ENCODE measurements at places on chromosomes 7 and 10.
A peak's percentile ranks its signal among the peaks of the same experiment; 100 is the strongest.

DNA sequence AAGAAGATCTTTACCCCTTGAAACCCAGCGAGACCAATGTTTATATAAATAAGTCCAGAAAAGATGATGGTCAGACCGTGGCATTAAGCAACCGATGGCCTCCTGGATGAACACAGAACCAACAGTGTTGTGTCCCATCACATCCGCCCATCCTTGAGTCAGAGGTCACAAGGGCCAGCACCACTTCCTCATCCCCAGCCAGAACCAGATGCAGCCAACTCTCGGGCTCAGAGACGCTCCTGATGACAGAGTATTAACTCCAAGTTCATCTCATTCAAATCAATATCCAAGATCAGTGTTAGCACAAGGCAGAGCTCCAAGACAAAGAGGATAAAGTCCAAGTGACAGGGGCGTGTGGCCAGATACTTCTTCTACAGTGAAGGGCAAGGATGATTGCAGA is 63.5 kb downstream of the FAM53B start:
- DNase-seq = no peak

GRCh38 chr7:158569858-158570323 is 17.7 kb downstream of the PTPRN2 start:
- DNase-seq = no peak

- DNase-seq = peak; percentile 39
Observed at GRCh38 chr10:1938317-1938716, 201.0 kb upstream of the ADARB2 start.

GRCh38 chr10:34190580-34190979 is 624.5 kb downstream of the PARD3 start:
- no peak for DNase-seq

- no peak for DNase-seq
Observed at GRCh38 chr7:101739775-101740398, 77.5 kb upstream of the CUX1 start.

- no peak for DNase-seq
Observed at GRCh38 chr10:1379601-1380000, 323.4 kb downstream of the WDR37 start.

DNA sequence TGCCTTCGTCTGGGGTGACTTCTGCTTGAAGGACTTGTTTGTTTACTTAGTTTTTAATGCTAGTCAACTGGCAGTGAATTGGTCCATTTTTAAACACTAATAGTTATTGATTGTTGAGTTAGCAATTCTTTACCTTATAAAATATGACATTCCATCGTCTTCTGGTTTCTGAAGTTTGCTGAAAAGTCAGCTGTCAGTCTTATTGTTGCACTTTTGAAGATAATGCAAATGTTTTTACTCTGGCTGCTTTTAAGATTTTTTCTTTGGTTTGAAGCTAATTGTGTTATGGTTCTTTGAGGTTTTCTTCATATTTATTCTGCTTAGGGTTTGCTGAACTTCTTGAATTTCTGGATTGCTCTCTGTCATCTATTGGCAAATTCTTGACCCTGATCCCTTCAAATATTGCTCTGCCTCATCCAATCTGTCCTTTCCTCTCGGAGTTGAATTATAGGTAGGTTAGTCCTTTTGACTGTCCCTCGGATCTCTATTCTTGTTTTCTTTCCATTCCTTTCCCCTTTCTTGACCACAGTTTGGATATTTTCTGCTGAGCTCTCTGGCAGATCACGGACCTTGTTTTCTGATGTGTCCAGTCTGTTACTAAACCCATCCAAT is 24.2 kb downstream of the MGMT start:
- DNase-seq = no peak

DNA sequence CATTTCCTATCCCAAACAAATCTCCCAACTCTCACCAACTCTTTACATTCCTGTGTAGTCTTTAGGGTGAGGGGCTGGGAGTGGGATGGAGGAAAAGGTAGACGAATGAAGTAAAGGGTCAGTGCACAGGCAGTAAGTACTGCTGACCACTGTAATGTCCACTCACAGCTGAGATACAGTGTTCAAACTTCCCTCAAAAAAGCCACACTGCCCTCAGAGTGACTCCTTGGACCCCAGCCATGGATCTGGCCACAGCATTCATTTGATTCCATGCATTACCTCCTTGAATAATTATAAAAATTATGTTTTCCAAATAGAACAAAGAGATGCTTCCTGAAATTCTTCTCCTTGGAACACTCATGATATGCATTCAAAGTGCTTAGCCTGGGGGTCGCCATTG is 19.8 kb upstream of the HIPK2 start:
- no peak for DNase-seq

- DNase-seq = no peak
Observed at GRCh38 chr7:36775061-36775620, 50.8 kb upstream of the AOAH start.

- no peak for DNase-seq
Observed at GRCh38 chr10:3222068-3222467, 49.5 kb upstream of the PITRM1 start.

- no peak for DNase-seq
Observed at GRCh38 chr7:143015926-143016490, 10.9 kb downstream of the OR9A2 start.

GRCh38 chr7:87648316-87648715 is 20.1 kb downstream of the RUNDC3B start:
- DNase-seq = no peak

GRCh38 chr7:133053321-133053891 is 28.5 kb downstream of the CHCHD3 start:
- no peak for DNase-seq

DNA sequence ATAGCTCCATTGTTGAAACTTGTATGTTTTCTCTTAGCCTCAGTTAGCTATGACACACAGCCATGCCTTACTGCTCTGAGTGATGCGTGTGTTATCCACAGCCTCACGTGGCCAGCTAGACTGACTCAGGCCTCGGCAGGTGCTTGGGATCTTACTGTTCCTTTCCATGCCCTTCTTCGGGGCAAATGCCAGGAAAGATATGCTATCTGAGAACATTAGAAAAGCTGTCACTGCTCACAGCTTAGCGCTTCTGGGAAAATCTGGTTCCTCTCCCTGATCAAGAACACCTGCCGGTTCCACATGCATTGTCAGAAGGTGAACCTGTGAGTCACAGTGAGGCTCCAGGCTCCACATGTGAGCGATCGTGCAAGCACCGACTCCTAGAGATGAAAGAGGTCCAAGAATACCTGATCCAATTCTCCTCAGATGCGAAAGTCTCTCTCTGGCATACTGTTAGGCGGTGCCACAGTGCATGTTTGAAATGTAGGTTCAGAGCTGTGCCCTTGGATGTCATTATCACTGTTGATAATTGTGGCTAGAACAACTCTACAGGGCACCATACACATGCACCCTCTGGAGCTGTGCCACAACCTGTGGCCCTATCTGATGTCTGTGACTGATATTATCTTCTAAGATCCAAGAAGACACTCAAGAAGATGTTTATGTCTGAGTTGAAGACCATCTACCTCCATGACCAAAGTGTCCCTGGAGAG is 247.8 kb upstream of the IGFBP3 start:
- DNase-seq = no peak

GRCh38 chr10:15642095-15642494 is 77.6 kb downstream of the ITGA8 start:
- DNase-seq = no peak

DNA sequence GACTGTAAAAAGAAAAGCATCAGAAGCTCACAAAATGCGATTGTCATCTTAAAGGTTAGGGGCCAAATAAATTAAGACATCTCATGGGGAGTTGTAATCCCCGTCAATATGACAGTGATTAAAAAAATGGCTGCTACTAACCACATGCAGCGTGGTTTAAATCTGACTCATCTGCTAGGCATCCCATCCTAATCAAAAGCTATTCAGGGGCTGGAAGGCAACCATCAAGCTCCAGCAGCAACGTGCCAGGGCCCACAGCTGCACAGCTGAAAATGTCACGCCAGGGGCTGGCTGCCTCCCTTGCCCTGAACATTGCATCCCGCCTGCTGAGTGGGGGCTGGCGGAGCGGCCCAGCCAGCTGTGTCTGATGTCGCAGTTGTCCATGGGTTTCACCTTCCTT is 66.3 kb upstream of the FRMD4A start:
- no peak for DNase-seq

DNA sequence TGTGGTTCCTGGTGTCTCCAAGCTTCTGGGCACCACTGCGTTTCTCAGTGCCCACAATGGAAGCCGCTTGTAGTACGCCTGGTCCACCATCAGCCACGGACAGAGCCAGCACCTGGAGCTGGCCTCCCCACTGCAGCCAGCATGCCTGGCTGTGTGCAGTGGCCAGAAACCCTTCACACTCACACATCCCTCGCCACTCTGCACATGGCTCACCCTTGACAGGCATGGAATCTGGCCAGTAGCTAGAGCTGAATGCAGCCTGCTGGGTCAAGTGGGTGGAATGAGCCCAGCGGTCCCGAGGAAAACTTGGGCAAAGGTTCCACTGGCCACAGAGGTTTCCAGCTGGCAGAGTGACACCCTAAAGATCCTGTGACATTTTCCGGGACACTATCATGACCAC is 146.0 kb upstream of the ADO start:
- DNase-seq = no peak

DNA sequence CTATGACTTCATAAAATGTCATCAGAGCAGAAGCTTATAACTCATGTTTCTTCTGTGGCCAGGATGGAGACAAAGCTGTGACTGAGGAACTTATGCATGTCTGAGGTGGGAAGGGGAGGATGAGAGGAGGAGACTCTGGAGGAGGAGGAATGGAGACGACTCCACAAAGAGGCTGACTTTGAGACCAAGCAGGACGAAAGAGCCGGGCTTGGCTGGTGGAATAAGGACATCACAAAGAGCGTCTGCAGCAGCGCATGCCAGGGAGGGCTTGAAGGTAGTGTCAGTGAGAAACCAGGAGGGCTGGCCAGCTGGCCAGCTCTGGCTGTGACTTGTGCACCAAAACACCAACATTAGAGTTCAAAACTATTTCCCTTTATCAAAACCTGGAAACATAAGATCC is 6.1 kb upstream of the GDF2 start:
- DNase-seq = no peak

DNA sequence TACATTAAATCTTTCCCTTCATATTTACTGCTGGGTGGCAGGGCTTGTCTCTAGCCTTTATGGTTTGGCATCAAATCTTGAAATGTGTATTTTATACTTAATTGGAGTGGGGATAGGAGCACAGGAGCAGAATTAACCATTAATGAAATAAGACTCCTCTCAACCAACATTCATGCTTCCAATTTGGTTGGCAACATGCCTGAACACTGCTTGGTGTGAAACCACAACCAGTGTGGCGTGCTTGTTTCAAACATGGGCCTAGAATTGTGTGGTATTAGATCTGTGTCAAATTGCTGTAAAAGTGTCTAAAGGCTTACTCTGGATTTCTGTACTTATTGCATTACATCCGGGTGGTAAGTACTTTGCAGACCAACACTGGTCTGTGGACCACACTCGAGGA is 25.1 kb upstream of the VPS41 start:
- no peak for DNase-seq

- DNase-seq = no peak
Observed at GRCh38 chr10:34131152-34131551, 683.9 kb downstream of the PARD3 start.

- peak; percentile 6 for DNase-seq
Observed at GRCh38 chr7:154794147-154794780, 208.7 kb downstream of the PAXIP1 start.

DNA sequence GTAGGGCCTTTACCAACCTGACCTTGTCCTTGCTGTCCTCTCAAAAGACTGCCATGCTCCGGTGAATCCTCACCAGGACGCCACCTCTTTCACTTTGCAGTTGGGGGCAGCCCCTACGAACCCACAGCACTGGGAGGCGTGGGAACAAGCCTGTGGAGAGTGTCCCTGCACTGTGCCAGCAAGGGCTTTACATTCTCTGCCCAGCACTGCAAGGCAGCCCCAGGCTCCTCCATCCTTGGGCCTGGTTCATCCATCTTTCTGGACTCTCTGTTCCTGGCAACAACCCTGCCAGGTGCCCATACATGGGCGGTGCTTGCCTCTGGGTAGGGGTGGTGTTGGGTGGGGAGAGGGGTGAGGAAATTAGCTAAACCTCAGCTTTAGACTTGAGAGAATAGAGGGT is 1.4 kb downstream of the CHAT start:
- DNase-seq = no peak

- DNase-seq = no peak
Observed at GRCh38 chr10:1465993-1466764, 271.1 kb downstream of the ADARB2 start.

GRCh38 chr7:112130729-112131410 is 75.3 kb downstream of the DOCK4 start:
- DNase-seq = no peak

GRCh38 chr7:116952635-116953371 is 498 bp upstream of the ST7 start:
- peak; percentile 36 for DNase-seq

GRCh38 chr10:70253878-70254765 is 20.9 kb upstream of the PPA1 start:
- no peak for DNase-seq

DNA sequence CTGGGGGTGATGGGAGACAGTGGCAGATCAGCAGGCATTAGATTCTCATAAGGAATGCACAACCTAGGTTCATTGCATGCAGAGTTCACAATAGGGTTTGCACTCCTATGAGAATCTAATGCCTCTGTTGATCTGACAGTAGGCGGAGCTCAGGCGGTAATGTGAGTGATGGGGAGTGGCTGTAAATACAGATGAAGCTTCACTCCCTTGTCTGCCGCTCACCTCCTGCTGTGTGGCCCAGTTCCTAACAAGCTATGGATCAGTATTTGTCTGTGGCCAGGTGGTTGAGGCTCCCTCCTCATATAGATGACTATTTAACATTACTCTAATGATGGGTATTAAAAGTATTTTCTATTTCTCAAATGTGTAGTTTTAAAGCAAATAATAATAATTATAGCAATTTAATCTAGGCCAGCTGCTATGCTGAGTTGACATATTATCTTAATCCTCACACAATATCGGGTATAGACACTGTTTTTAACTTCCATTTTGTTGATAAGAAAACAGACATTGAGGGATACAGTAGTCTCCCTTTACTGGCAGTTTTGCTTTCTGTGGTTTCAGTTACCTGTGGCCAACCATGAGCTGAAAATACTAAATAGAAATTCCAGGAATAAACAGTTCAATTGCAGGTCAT is 39.9 kb downstream of the KIF20B start:
- no peak for DNase-seq

DNA sequence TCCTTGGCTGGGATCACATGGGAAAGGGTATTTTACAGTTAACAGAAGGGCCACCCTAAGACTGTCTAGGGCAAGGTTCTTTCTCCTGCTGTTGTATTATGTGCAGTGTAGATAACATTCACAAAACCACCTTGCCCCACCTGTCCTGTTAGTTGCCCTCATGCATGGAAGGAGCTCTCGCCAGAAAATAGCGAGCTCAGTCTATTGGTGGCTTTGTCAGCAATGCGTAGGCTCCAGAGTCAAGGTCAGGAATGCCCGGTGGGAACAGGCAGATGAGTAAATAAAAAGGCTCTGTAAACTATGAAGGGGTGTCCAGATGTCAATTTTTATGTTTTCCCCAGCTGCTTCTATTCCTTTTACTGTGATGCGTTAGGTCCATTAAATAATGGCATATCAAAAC is 107.1 kb upstream of the WDR11 start:
- no peak for DNase-seq

DNA sequence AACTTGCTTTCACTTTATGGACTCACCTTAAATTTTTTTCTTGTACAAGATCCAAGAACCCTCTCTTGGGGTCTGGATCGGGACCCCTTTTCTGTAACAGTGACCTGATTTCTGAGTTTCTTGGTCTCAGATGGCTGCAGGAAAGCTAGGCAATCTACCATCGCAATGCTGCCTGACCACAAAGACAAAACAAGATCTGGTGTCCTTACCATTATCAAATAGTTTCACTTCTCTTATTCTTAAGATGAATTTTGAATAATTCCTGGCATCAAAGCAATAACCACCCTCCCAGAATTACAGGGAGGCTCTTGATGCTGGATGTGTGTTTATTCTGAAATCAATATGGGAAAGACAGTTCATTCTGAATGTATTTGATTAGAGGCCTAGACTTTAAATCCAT is 77.4 kb upstream of the FRMD4A start:
- no peak for DNase-seq

Measured in stimulated activated CD4-positive, alpha-beta T cell treated with anti-CD3 and anti-CD28 coated beads, Interleukin-12 subunit alpha, Interleukin-12 subunit beta, amount 100 ng/mL, for 24 hours (primary cell).